Neural crest cell (in vitro differentiated cells): ENCODE measurements at places on chromosomes 3 and 15. TPM values are rescaled to one million over a fixed set of nuclear protein-coding genes. Genes with fewer than 3 reads are reported as not detected.
A peak's percentile ranks its signal among the peaks of the same experiment; 100 is the strongest.

DNA sequence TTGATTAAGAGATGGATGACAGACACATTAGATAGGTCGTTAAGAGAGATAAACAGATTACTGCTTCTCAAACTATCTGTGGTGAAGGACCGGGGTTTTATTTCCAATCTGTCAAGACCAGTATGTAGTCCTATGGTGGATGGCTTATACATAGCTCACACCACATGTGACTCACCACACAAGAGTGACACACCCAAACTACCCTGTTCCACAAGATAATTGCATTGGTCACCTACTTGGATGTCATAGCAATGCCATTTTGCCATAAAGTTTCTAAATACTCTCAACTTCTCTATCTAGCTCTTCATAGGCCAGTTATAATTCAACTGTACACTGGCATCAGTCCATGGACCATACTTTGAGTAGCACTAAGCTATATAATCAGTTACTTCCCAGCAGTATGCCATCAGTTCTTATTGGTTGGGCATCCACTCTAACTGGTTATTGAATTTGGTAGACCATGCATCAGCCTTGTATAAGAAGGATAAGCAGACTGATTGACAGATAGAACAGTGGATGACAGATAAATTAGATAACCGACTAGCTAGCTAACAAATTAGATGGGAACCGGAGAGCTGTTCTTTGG is 11.6 kb downstream of the WWTR1 start:
- no peak overlapping the region for H3K4me3 ChIP-seq
- peaks cover 17% of the 10 kb centered on the region for H3K36me3 ChIP-seq
- H3K4me1 ChIP-seq: peaks cover 26% of the 10 kb centered on the region
- DNase-seq: no peak

GRCh38 chr15:94198633-94199032 is 32.7 kb upstream of the MCTP2 start:
- H3K4me1 ChIP-seq: no peaks in the 10 kb centered on the region
- DNase-seq: no peak
- no peak overlapping the region for H3K4me3 ChIP-seq
- H3K27ac ChIP-seq: no peak overlapping the region

DNA sequence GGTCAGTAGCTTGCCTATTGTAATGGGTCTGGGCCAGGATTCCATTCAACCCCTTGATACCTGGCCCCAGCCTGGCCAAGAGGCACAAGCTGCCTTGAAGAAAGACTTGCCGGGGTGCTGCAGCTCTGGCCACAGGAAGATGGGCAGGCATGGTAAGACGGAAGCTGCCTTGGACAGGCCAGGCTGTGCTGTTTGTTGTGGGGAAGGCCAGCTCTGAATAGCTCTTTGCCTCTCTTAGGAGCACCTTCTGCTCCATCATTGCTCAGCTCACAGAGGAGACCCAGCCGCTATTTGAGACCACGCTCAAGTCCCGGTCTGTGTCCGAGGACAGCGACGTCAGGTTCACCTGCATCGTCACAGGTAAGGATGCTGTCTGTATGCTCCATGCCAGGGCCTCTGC is 10.1 kb downstream of the ALPK3 start:
- H3K4me1 ChIP-seq: peaks cover 2% of the 10 kb centered on the region
- H3K36me3 ChIP-seq: no peaks in the 10 kb centered on the region
- H3K4me3 ChIP-seq: no peak overlapping the region
- no peak overlapping the region for H3K27ac ChIP-seq
- no peaks in the 10 kb centered on the region for H3K27me3 ChIP-seq

DNA sequence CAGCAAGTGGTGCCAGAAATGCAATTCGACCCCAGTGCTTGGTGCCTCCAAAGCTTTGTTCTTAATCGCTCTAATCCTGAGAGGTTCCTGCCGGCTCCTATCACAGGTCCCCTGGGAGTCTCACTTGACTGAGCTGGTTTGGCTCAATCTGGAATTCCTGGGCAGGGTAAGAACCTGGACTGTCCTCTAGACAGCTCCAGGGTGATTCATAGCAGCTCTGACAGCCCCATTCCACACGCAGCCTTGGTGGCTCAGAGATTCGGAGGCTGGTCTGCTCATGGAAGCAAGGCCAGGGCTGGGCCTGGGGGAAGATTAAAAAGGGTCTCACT is 37.9 kb downstream of the MYO5C start:
- DNase-seq: no peak
- H3K4me3 ChIP-seq: no peak overlapping the region
- H3K4me1 ChIP-seq: peaks cover 32% of the 10 kb centered on the region
- H3K27me3 ChIP-seq: no peaks in the 10 kb centered on the region
- H3K36me3 ChIP-seq: peaks cover 2% of the 10 kb centered on the region
- peak overlapping the region; percentile 9 for H3K27ac ChIP-seq

- H3K27ac ChIP-seq: no peak overlapping the region
- no peak for DNase-seq
- no peaks in the 10 kb centered on the region for H3K4me1 ChIP-seq
- H3K27me3 ChIP-seq: peaks cover 11% of the 10 kb centered on the region
- H3K4me3 ChIP-seq: no peak overlapping the region
These were observed 17.3 kb downstream of the CHRNA3 start for GRCh38 chr15:78603467-78603866.

DNA sequence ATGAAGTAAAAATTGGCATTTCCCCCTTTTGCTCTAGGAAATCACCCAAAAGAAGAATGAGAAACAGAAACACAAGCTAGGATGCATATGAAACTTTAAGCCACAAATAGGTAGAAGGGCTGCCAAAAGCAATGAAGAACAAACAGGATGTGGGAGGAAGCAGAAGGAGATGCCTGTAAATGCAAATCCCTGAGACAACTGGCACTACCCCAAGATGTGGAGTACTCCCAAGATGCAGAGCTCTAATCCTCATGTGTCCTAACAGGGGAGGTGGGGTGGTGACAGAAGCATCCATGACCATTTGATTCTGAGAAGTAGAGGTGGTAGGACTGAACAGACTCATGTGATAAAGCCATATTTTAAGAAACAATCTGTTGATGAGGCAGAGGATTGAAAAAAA is 31.9 kb upstream of the ZNF280D start:
- no peak overlapping the region for H3K27ac ChIP-seq
- peaks cover 6% of the 10 kb centered on the region for H3K4me1 ChIP-seq
- no peaks in the 10 kb centered on the region for H3K27me3 ChIP-seq
- DNase-seq: no peak

DNA sequence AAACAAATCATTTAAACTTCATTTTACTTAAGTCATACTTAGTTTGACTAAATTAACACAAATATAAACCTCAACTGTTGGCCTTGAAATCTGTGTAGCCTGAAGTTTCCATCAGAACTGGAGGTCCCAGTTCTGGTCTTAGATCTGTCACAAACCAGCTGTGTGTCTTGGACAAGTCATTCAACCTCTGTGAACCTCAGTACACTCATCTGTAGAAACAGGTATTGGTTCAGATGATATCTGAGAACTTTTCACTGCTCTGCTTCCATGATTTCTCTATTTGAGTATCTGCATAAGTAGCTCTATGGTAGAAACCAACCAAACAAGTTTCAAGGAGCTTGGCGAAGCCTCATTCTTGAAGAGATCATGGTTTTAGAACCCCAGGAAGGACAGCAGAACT is 60.4 kb upstream of the SLC2A2 start:
- H3K27ac ChIP-seq: no peak overlapping the region
- no peak overlapping the region for H3K4me3 ChIP-seq
- H3K36me3 ChIP-seq: peaks cover 15% of the 10 kb centered on the region

DNA sequence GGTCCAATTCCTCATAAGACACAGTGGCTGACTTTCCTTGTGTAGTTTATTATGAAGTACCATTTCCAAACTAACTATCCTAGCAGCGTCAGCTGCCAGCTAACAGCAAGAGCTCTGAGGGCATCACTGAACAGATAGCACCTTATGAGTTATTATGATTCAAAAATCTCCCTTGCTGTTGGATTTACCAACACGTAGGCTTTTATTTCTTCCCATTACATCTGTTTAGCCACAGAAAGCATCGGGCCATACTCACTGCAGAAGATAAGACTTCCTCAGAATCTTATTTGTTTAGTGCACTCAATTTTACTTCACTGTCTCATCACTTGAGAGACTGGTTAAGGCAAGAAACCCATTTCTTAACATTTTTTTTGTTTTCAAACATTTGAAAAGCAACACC is 16.2 kb downstream of the CLDN1 start:
- no peaks in the 10 kb centered on the region for H3K27me3 ChIP-seq
- H3K4me1 ChIP-seq: no peaks in the 10 kb centered on the region
- no peaks in the 10 kb centered on the region for H3K36me3 ChIP-seq
- DNase-seq: no peak

GRCh38 chr3:51887620-51888019 is 12.2 kb upstream of the IQCF5 start:
- H3K27me3 ChIP-seq: peaks cover 9% of the 10 kb centered on the region
- H3K36me3 ChIP-seq: no peaks in the 10 kb centered on the region
- no peak for DNase-seq
- peaks cover 5% of the 10 kb centered on the region for H3K4me1 ChIP-seq
- no peak overlapping the region for H3K27ac ChIP-seq
- H3K4me3 ChIP-seq: no peak overlapping the region

DNA sequence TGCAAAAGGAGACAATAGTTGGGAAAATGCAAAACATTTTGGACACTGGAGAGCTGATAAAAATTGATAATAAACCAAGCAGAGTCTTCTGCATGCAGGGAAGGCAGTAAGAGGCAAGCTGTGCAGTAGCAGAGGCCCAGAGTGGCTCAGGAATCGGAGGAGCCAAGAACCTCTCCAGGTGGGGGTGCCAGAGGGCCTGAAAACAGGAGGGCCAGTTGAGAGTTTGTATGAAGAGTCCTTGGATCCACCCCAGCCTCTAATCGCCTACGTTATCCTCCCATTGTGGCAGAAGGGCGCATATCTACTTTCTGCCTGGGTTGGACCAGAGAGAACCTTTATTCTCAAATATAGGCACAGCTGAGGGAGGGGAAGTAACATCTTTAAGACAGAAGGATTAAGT is 48.9 kb upstream of the RBP1 start:
- H3K4me1 ChIP-seq: no peaks in the 10 kb centered on the region
- H3K27me3 ChIP-seq: no peaks in the 10 kb centered on the region
- no peak overlapping the region for H3K4me3 ChIP-seq
- DNase-seq: no peak

GRCh38 chr3:160343132-160343531 is 55.9 kb downstream of the IFT80 start:
- H3K4me1 ChIP-seq: peaks cover 10% of the 10 kb centered on the region
- DNase-seq: no peak
- no peak overlapping the region for H3K27ac ChIP-seq
- H3K27me3 ChIP-seq: no peaks in the 10 kb centered on the region

DNA sequence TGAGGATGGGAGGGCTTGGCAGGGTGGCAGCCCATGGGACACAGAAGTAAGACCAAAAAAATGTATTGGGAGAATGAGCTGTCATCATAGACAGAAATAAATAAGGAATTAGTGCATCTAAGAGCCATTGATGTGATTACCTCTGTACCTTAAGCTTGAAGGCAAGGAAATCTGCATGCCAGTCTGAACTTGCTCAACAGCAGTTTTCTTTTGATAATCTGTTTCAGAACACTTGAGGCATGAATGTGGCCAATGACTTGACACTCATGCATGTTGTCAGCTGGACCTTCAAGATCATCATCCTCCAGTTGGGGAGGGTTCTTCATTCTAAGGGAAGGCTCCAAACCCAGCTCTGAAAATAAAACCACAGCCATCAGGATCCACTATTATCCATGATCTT is 148.5 kb downstream of the DCLK3 start:
- no peaks in the 10 kb centered on the region for H3K36me3 ChIP-seq
- H3K27me3 ChIP-seq: peaks cover 10% of the 10 kb centered on the region
- H3K4me3 ChIP-seq: no peak overlapping the region
- DNase-seq: no peak

GRCh38 chr3:9976721-9977709 is 9.6 kb downstream of the EMC3 start:
- no peak overlapping the region for H3K4me3 ChIP-seq
- peak overlapping the region; percentile 35 for H3K27ac ChIP-seq
- H3K4me1 ChIP-seq: no peaks in the 10 kb centered on the region
- no peaks in the 10 kb centered on the region for H3K27me3 ChIP-seq
- no peak for DNase-seq

GRCh38 chr15:30671309-30671708 is 45.4 kb downstream of the ARHGAP11B start:
- H3K4me3 ChIP-seq: no peak overlapping the region
- no peaks in the 10 kb centered on the region for H3K4me1 ChIP-seq
- peaks cover 29% of the 10 kb centered on the region for H3K36me3 ChIP-seq
- DNase-seq: no peak
- H3K27me3 ChIP-seq: no peaks in the 10 kb centered on the region

- no peaks in the 10 kb centered on the region for H3K27me3 ChIP-seq
- DNase-seq: no peak
- no peaks in the 10 kb centered on the region for H3K36me3 ChIP-seq
These were observed 59.3 kb upstream of the OSTN start for GRCh38 chr3:191139736-191140135.

DNA sequence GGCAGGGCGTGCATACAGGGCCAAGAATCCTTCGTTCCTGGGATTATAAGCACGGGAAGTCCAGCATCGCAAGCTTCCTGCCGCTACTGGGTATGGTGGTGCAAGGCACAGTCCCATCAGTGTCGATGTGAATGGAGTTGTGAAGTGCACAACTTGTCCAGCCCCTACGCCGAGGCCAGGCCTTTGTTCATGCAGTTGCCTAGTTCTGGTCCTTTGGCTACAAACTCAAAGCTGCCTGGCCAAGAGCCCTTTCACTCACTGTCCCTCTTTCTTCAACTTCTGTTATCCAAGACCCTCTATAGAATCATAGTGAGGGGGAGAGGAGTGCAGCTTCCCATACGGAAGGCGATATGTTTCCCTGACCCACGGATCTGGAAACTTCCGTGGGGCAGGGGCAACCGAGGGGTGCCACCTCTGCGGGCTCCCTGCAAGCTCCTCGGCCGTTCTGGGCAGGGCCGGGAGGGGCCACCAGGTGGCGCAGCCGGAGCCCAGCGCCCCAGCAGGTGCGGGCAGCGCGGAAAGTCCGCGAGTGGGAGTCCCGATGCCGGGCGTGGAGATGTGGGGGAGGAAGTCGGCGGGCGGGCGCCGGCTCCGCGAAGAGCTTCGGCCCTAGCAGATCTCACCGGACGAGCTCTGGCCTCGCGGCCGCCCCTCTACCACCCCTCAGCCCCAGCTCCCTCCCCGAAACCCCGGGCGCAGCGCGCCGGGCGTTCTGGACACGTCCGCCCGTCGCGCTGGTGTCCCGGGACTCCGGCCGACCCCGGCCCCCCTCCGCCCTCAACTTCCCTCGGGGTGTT is 693 bp downstream of the RASGRP1 start:
- peak; percentile 67 for DNase-seq
- peaks cover 4% of the 10 kb centered on the region for H3K4me1 ChIP-seq
- H3K27me3 ChIP-seq: peaks cover 56% of the 10 kb centered on the region
- no peak overlapping the region for H3K27ac ChIP-seq

The KCNAB1 gene
- 0.18 and 0.79 TPM in 2 replicates for total RNA-seq

The IL17RE gene
- total RNA-seq: 1.4 and 1.7 TPM in 2 replicates
